Stimulated activated CD4-positive, alpha-beta T cell treated with anti-CD3 and anti-CD28 coated beads, Interleukin-4, amount 100 ng/mL, for 4 hours (primary cell): ENCODE measurements at places on chromosomes 2 and 18.

GRCh38 chr2:40199771-40200170 lies 252.1 kb downstream of the SLC8A1 start:
- DNase-seq = no peak

GRCh38 chr2:220353897-220354296 lies 726.5 kb downstream of the SLC4A3 start:
- DNase-seq = no peak

- DNase-seq = no peak
Observed at GRCh38 chr2:201532686-201533304, 81.3 kb downstream of the STRADB start.

GRCh38 chr18:295756-296490 lies 28.1 kb upstream of the THOC1 start:
- no peak for DNase-seq

GRCh38 chr18:74429096-74429495 lies 28.0 kb downstream of the DIPK1C start:
- no peak for DNase-seq
